Esophagus mucosa (tissue), 1 donor: ENCODE measurements at places on chromosomes 12 and 14. TPM values are rescaled to one million over a fixed set of nuclear protein-coding genes. Genes with fewer than 3 reads are reported as not detected.
A peak's percentile ranks its signal among the peaks of the same experiment; 100 is the strongest.

GRCh38 chr12:54419088-54419887, at the start of gene ITGA5:
Gene ITGA5 (minus strand): TSS chr12:54419266. CDS start chr12:54419198, 68 bp downstream.
- ATAC-seq: peak; percentile 54

- ATAC-seq: peak; percentile 76
Observed at GRCh38 chr14:51488569-51489220, 163.0 kb upstream of the FRMD6 start.

- no peak for ATAC-seq
Observed at GRCh38 chr12:51005030-51005429, 21.2 kb downstream of the SLC11A2 start.

DNA sequence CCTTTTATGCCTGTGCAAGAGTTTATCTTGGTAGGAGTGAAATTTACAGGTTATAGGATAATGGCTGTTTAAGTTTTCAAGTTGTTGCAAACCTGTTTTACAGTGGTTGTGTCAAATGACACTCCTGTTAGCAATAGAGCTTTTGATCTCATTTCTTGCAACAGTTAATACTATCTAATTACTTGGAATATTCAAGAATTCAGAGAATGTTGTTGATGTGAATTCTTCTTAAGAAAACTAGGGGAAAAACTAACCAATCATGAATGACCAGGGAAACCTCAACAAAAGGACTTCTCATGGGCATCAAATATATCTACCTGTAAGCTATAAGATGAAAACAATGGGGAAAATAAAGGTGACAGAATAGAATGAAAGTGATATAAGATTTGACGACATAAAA, 85.0 kb downstream of the IPO8 start:
- ATAC-seq: no peak

The KRT85 gene
- not detected for total RNA-seq

The RNASE7 gene
- 2.7 TPM for total RNA-seq

- peak; percentile 73 for ATAC-seq
Observed at GRCh38 chr12:4164559-4165558, 108.7 kb upstream of the CCND2 start.

The RHNO1 gene
- total RNA-seq: 21.9 TPM

The TEX52 gene
- total RNA-seq: not detected

DNA sequence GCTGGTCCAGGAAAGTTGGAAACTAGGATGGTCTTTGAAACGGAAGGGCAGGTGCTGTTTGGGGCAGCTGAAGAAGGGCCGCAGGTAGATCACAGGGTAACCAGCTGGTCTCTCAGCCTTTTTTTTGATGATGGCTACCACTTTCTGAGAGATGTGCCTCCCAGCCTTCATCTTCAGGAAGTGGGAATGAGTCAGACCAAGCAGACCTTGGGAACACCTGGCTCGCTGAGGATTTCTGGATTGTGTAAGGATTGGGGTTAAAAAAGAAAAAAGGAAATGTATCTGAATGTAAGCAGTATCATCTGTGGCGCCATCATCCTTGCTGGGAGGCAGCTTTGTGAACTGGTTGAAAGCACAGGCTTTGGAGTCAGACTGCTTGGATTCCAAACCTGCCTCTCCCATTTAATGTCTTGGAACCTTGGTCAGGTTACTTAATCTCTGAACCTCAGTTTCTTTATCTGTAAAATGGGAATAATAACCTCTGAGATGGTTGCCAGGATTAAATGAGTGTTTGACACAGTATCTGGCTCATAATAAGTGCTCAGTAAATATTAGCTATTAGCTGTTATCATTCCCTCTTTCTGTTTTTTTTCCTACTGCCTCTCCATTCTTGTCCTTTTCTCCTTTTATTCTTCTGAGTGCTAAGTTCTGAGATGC, 1.7 kb downstream of the PRPF40B start:
- peak; percentile 4 for ATAC-seq

DNA sequence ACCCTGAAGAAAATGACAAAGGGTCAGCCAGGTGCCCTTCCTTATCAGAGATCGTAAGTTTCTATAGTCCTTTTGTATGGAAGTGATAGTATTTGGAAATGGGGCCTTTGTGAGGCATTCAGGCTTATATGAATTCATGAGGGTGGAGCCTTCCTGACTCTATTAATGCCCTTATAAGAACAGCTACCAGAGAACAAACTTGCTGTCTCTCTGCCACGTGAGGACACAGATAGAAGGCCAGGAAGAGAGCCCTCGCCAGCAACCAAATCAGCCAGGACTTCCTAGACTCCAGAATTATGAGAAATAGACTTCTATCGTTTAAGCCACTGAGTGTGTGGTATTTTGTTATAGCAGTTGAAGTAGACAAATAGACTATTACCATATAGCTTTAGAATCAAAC, 36.7 kb downstream of the TRMT5 start:
- no peak for ATAC-seq
